Activated CD4-positive, alpha-beta T cell treated with anti-CD3 and anti-CD28 coated beads, Interleukin-2, Interleukin-4, amounts not matched to agents 100 ng/mL and 50 ng/mL, durations not matched to agents 16 hours and 8 hours (primary cell): ENCODE measurements at places on chromosomes 1 and 21.

DNA sequence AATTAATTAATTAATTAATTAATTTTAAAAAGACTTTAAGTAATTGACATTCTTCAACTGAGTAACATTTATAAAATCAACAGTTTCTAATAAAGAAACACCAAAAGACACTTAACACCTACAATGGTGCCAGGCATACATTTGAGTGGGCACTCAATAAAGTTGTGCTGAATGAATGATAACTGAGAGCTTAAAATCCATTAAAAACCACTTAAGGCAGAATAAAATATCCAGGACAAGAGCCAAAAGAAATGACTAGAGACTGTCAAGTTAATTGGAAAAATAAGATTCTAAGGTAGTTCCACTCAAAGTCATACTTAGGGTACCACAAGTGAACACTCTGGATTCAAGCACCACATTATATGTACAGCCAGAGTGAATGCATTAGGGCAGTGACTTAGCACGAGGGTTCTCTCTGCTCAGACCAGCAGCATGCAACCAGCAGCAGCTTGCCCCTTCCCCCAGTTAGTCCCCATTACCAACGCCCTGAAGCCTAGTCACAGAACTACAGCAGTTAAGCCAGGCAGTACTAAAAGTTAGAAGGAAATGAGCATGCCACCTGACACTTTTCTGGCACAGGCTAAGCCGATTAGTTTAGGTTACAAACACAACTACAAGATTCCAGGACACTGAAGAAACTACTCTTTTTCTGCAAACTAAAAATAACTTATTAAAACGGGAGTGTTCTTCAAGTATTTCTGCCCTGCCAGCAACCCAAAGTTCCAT is 46.5 kb downstream of the LUZP1 start:
- DNase-seq, result no peak

DNA sequence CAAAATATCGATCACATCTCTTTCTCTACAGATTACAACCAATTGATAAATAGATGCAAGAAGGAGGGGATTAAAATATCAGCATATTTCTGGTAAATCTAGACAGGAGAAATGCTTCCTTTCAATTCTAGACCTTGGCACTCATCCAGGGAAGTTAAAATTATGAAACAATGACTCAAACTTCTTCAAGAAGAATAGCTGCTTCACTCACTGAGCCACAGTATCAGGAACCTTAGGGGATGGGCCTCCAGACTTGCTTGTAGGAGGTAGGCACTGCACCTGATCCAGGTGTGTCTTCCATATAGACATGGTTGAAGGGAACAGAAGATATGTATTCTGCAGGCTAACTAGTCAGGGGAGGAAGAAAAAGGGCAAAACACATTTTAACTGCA is 9.8 kb downstream of the SLAMF7 start:
- DNase-seq, result no peak

GRCh38 chr1:151988405-151988923 is 5.2 kb downstream of the S100A10 start:
- no peak for DNase-seq

DNA sequence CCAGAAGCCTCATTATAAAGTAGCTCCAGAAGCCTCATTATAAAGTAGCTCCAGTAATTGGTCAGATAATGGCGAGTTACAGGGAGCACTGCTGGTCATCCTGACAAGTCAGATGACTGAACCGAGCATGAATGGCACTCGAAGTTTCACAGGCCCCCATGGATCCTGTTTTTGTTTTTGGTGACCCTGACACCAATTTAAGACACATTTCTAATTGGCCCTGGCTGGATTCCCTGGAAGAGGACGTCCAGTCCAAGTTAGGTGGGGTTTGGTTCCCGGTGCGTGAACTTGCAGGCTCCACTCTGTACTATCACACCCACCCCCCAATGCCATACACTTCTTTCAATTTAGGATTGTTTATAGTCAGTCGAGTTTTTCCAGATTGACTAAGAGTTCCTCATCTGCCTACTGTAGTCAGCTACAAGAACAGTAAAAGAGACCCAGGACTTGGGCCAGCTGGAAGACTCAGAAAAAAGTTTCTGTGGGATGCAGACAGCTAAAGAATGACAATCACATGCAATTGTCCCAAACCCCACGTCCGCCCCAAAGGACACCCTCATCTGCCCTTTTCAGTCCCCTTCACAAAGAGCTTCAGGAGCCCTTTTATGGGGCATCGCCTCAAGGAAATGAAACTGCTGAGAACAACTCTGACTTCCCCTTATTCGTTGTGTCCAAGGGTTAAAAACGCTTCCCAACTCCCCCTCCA is 2.7 kb downstream of the DHRS3 start:
- DNase-seq, result no peak

DNA sequence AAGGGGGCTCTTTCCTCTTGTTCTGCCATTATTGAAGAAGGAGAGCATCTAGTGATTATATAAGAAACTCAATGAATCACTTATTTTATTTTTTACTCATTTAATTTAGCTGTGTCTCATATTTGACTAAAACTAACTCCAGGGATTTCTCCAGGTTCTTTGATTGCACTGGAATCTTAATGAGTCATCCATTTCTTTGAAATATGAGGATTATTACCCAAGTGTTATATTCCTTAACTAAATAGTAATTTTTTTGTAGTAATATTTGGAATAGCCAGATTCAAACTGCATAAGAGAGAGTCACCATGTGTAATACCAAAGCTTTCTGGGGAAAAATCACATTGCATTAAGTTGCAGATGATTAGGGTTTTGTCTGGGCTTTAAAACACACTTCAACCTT is 59.5 kb downstream of the NTMT2 start:
- DNase-seq, result no peak

DNA sequence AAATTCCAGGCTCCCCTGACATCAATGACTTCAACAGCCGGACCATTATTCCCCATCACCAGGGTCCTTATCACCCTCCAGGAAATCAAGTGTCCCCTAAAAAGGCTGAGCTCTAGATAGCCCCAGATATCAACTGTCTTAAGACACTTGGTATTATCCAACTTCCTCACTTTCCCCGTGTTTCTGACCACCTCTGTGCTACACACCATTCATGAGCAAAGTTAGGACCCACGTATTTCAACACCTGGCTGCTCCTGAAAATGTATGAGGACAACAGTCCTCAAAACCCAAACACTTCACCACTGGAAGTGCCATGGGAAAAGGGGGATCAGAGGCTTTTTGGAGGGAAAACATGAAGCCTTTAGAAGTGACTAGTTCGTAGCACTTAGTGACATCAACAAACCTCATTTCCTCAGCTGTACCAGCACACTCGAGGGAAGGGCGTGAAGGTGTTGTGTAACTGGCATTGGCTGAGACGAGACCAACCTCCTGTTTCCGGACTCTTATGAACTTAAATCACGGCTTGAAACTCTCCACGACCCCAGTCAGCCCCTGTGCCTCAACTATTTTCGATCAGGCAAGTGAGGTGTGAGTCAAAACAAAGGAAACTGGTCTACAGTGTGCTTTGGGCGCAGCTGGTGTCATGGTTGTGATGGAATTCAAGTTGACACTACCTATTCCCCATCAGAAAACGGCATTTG is 4.1 kb upstream of the CHD5 start:
- DNase-seq, result no peak

GRCh38 chr1:11700601-11701467 is 9.3 kb downstream of the DRAXIN start:
- no peak for DNase-seq

- DNase-seq, result no peak
These were observed at the start of gene PGLYRP3 for GRCh38 chr1:153312570-153313186. Gene PGLYRP3, minus strand, starts transcription at chr1:153312952. Its CDS starts 2,287 bp downstream, at chr1:153310665.
